Vein endothelial cell (primary cell): ENCODE measurements at places on chromosomes 12 and 14. TPM values are rescaled to one million over a fixed set of nuclear protein-coding genes. Genes with fewer than 3 reads are reported as not detected.

IL31 gene
- not detected in 2 replicates for total RNA-seq

TAPBPL gene
- total RNA-seq: 8.2 and 9.3 TPM in 2 replicates

VASH1 gene
- 68.9 and 72.5 TPM in 2 replicates for total RNA-seq

SRRM4 gene
- total RNA-seq: not detected in 2 replicates

GLIPR1 gene
- total RNA-seq: 17.6 and 24.8 TPM in 2 replicates

TAS2R7 gene
- 0.48 TPM in 1 of 2 replicates, not detected in the other for total RNA-seq

EPS8 gene
- 34.3 and 38.2 TPM in 2 replicates for total RNA-seq

BCL11B gene
- total RNA-seq: 0.19 and 0.33 TPM in 2 replicates

GALNT9 gene
- total RNA-seq: 0.33 TPM in 1 of 2 replicates, not detected in the other

KRT3 gene
- total RNA-seq: not detected in 2 replicates

INHBC gene
- not detected in 2 replicates for total RNA-seq

TAS2R8 gene
- total RNA-seq: 0.33 TPM in 1 of 2 replicates, not detected in the other

PLEKHH1 gene
- total RNA-seq: 0.10 and 0.33 TPM in 2 replicates

CD4 gene
- not detected in 2 replicates for total RNA-seq

NT5DC3 gene
- total RNA-seq: 3.6 and 4.9 TPM in 2 replicates

PTPRO gene
- not detected in 2 replicates for total RNA-seq

ANO4 gene
- 0.33 TPM in 1 of 2 replicates, not detected in the other for total RNA-seq

ASPG gene
- total RNA-seq: not detected in 2 replicates

BDKRB2 gene
- under 0.01 and 0.38 TPM in 2 replicates for total RNA-seq

ZNF410 gene
- 52.9 and 62.5 TPM in 2 replicates for total RNA-seq

CACNA2D4 gene
- total RNA-seq: 0.65 and 1.3 TPM in 2 replicates

ADCY4 gene
- 55.1 and 90.2 TPM in 2 replicates for total RNA-seq

SERPINA9 gene
- total RNA-seq: not detected in 2 replicates

IL23A gene
- 0.76 TPM in 1 of 2 replicates, not detected in the other for total RNA-seq
